ENCODE measurements at places on chromosomes 11 and 22. TPM values are rescaled to one million over a fixed set of nuclear protein-coding genes. Genes with fewer than 3 reads are reported as not detected.

Gene BEST1
- under 0.01 TPM for total RNA-seq

Gene ADORA2A
- 41.4 TPM for total RNA-seq

Gene C11orf87
- not detected for total RNA-seq

Gene MCHR1
- not detected for total RNA-seq

Gene EFCAB6
- total RNA-seq = 0.27 TPM

Gene CCND1
- total RNA-seq = 295 TPM

Gene OR8B8
- not detected for total RNA-seq

Gene NCAM1
- total RNA-seq = 0.40 TPM

Gene STT3A
- 321 TPM for total RNA-seq

Gene ABCC8
- total RNA-seq = not detected

Gene SHISA8
- not detected for total RNA-seq

Gene CRYAB
- total RNA-seq = 0.29 TPM

Gene SMIM38
- not detected for total RNA-seq

Measured in thoracic aorta endothelial cell (primary cell).